ENCODE measurements at places on chromosomes 6 and 20.

GRCh38 chr20:9225879-9226278 lies 157.0 kb downstream of the PLCB4 start:
- DNase-seq = no peak

- peak; percentile 51 for DNase-seq
Observed at GRCh38 chr20:4102381-4102780, 87.0 kb upstream of the RNF24 start.

GRCh38 chr6:33417128-33417902 lies 592 bp downstream of the CUTA start:
- peak; percentile 98 for DNase-seq

DNA sequence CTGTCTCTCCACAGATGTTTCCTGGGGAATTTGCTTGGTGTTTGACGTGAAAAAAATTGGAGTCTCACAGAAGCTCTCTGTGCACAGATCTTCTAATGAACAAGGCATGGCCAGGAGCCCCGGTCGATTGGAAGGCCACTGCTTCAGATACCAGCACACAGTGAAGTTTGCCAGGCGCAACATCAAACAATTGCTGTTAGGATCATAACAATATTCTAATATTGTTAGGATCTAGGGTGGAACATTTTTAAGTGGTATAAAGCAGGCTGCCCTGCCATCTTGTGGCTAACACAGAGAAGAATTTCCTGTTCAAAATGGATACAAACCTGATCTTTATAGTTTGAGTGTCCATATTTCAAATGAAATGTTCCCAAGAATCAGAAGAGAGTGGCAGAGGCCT lies 64.1 kb downstream of the C6orf118 start:
- no peak for DNase-seq

GRCh38 chr6:119749335-119749734 lies 399.8 kb upstream of the MAN1A1 start:
- peak; percentile 10 for DNase-seq

- DNase-seq = no peak
Observed at GRCh38 chr6:161238081-161238480, 35.8 kb downstream of the AGPAT4 start.

GRCh38 chr6:111406200-111406721 lies 76.8 kb downstream of the REV3L start:
- DNase-seq = no peak

DNA sequence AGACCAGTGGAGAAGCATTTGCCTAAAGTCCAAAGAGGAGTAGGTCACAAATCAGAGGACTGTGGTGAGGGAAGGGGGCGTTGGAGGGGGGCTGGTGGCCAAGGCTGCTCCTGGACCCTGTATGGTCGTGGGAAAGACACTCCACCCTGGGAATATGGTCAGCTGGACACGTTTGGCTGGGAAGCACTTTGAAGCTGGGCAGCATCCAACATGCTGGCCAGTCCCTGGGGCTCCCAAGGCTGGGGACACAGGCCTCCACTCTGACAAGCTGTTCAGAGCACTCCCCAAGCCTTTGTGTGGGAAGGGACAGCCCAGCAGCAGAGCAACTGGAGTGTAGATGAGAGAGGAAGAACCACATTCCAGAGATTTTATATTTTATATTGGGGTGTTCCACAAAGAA lies 203.2 kb downstream of the ANKRD60 start:
- no peak for DNase-seq

DNA sequence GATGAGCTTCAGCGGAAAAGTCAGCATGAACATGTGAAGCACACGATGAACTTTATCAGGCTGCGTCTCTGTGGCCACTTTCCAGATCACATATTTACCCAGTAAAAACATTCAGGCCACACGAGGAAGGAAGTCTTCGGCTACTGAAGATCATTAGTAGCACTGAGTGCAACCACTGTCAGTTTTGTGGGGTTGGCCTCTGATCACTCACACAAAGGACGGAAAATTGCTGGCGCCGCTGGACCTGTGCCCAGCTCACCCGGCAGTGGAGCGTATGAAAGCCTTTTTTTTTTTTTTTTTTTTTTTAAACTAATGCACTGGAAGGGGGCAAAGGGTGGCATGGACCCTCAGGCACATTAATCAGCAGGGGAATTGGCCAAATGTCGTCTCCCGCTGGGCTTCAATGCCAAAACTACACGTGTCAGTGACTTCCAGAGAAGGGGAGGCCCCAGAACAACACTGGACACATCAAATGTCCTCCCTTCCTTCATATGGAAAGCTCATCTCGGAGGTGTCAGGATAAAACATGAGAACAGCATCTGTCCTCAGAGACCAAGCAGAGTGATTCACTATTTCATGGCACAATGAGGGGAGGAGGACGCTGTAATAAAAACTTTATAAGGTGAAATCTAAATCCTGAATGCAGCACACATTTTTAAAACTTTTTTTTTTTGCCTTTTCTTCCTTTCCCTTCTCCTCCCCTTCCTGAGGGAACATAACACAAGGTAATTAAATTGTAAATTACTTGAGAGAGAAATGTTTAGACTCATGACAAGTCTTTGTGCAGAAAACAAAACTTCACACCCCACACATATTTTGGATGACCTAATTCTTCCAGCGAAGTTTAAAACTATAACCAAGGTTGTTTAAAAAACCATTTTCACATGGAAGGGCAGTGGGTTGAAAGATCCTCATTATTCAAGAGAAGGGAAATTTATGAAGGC lies 223.4 kb downstream of the FOXC1 start:
- DNase-seq = peak; percentile 45

- DNase-seq = no peak
Observed at GRCh38 chr20:63787749-63788148, 43.3 kb downstream of the ZBTB46 start.

DNA sequence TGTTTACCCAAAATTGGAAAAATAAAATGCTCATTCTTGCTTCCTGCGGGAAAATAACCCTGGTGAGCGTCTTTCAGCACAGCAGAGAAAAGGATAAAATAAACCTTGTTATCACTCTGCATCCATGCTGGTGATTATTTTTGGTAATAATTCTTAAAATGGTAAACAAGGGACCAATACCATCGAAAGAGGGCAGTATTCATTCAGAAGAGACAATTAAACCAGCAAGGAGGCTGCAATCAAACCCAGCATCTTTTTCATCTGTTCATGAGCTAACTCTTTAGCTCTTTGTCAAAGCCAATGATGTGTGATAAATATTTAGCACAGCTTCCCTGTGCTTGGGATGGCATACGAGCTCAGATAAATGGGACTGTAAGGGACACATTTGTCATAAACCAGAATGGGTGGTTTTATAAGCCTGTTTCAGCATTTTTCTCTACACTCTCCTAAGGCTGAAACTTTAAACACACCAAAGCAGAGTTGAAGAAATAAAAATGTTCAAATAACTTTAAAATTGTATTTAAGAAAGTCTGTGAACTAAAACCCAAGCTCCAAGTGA lies 34.4 kb downstream of the CDH26 start:
- DNase-seq = no peak

DNA sequence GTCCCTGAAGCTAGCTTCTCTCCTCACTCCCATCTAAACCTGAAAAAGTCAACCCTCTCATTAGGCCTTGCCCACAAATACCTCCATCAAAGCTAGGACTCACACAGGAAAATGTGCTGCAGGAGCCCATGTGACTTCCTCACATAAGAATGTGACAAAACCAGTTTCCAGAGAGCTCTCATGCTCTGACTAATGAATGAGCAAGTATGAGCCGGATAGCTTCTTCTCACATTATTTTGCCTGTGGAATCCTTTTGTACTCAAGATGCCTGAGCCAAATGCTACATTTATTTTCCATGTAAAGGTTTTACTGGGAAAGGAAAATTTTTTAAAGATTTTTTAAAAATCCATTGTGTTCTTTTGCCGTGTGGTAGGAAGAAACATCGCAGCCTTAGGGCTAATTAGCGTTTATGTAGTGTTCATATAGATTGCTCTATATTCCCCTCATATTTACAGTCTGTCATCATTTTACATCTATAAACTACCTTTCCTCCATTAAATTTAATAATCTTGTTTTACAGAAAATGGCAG lies 68.6 kb upstream of the CCN6 start:
- DNase-seq = peak; percentile 91

- DNase-seq = no peak
Observed at GRCh38 chr6:21828704-21829103, 235.2 kb downstream of the SOX4 start.

DNA sequence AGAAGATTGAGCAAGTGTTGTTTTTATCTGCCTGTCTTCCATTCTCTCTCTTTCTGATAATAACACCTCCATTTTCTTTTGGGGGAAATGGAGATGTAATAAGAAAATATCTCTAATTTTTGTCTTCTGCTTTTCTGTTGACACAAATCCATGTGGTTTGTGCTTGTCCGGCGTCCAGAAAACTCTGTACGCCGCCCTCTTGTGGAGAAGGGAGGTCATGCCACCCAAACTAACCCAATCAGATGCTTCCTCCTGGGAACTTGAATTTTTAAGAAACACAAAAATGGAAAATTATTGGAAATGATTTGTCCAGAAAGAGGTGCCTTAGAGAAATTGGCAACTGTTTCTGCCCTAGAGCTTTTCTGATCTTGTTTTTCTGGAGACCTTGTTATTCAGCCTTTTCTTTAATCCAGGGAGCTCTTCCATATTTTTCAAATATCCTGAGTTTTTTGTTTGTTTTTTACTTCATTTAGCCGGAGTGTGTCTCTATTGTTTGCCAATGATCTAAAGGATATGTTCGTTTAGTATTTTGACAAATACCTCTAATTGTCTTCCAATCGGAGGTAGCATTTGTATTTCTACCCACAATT lies 17.8 kb upstream of the FNDC1 start:
- DNase-seq = peak; percentile 53

- no peak for DNase-seq
Observed at GRCh38 chr20:4476903-4477500, 244.7 kb upstream of the PRND start.

- no peak for DNase-seq
Observed at GRCh38 chr6:163198396-163198795, 216.1 kb upstream of the QKI start.

- DNase-seq = no peak
Observed at GRCh38 chr20:1477896-1478490, 11.3 kb upstream of the NSFL1C start.

DNA sequence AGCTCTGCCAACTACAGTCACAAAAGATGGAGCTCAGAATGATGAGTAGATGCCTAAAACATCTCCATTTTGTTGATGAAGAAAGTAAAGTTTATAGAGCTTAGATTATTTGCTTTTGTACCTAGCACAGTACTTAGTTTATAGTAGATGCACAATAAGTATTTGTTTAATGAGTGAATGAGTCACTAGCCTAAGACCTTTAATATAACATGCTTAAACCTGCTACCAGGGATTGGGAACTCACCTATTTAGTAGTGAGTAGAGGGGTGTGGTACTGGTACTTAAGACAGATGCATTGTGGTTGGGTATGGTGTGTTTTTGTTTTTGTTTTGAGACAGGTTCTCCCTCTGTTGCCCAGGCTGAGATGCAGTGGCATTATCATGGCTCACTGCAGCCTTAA lies 35.8 kb downstream of the TRIM38 start:
- no peak for DNase-seq

DNA sequence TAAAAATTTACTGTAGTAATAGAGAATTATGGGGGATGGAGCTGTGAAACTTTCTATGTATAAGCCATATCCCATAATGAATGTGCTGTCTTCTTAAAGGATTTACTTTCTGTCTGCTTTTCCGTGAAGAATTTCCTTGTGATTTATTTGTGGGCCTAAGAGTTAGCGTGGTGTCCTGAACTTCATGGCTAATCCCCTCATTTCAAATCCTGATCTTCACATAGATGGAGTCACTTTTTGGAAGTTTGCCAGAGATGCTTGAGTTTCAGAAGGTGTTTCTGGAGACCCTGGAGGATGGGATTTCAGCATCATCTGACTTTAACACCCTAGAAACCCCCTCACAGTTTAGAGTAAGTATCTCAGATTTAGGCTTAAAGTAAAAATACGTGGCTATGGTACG lies 19.4 kb upstream of the CLDN20 start:
- no peak for DNase-seq

GRCh38 chr6:72275888-72276287 lies 346.0 kb upstream of the KCNQ5 start:
- no peak for DNase-seq

DNA sequence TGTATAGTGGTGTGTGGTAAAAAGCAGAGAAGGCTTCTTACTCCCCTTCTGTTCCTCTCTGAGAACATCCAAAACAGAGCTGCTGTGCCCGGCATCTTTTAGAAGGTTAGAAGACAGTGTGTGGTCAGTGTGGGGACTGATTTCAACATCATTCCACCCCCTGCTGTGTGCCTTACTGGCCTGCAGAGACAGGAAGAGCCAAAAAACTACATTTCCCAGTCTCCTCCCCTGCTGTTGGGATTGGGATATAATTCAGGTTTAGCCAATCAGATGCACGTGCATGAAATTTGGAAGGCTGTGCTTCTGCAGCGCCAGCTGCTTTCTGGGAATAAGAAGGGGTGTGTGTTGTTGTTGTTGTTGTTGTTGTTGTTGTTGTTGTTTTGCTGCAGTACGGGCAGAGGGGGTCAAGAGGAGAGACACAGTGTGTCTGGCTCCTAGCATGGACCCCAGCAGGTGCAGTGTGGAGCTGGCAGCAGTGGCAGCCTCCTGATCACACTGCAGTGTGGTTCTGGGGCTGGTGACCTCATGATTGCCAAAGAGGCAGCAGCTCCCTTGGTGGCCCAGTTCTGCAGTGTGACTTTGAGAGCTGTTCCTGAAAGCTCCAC lies 74.7 kb downstream of the MRPL14 start:
- peak; percentile 88 for DNase-seq

- no peak for DNase-seq
Observed at GRCh38 chr6:153149891-153150290, 18.8 kb upstream of the RGS17 start.

DNA sequence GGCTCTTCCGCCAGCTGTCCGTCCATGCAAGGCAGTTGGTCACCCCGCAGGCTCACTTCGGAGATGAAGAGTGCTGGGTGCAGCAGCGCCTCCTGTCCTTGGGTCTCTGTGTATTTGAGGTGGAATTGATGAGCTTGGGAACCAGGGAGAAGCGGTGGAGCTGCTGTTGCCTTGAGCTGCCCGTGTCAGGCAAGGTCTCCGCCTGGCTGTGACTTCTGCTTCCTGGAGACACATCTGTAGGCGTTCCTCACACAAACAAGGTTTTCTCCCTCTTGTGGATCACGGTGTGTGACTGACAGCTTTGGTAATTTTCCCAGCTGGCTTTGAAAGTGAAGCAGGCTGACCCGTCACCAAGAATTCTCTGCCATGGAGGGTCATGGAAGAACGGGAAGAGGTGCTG lies 2.5 kb upstream of the SLC17A9 start:
- no peak for DNase-seq

DNA sequence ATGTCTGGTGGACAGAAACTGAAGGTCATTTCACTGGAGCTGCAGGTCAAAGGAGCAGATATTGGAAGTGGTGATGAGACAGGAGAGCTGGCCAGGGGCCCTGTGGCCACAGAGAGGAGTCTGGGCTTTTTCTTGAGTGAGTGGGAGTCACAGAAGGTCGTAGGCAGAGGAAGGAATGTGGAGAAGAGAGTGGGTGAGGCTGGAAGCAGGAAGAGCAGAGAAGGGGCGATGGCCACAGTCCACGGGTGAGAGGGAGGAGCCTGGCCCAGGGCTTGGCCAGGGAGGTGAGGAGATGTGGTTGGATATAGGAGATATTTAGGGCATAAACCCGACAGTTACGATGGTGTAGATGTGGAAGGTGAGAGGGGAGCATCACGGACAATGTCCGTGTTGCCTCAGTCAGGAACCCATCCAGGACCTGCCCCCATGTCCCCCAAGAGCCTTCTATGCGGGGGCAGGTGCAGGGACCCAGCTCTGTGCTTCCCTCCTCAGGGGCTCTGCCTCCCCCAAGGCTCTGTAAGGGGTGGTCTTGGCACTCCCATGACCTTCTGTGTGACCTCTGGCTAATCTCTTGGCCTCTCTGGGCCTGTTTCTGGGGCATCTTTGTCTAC lies 150.5 kb upstream of the PTPN1 start:
- no peak for DNase-seq

Data from EL (cell line).